ENCODE measurements at places on chromosomes 6 and 20. TPM values are rescaled to one million over a fixed set of nuclear protein-coding genes. Genes with fewer than 3 reads are reported as not detected.

The SYNJ2 gene
- 2.4 TPM for total RNA-seq

The EPPIN gene
- not detected for total RNA-seq

The SLC24A3 gene
- total RNA-seq, result 9.7 TPM

The CTSA gene
- 63.7 TPM for total RNA-seq

The CLVS2 gene
- total RNA-seq, result 18.6 TPM

The IL17F gene
- total RNA-seq, result not detected

The PDYN gene
- not detected for total RNA-seq

The ANGPT4 gene
- total RNA-seq, result 0.22 TPM

DNA sequence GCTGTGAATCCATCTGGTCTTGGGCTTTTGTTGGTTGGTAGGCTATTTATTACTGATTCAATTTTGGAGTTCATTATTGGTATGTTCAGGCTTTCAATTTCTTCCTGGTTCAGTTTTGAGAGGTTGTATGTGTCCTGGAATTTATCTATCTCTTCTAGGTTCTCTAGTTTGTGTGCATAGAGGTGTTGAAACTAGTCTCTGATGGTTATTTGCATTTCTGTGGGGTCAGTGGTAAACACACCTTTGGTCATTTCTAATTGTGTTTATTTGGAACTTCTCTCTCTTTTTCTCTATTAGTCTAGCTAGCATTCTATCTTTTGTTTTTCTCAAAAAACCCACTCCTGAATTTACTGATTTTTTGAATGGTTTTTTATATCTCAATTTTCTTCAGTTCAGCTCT lies 70.1 kb upstream of the IRAK1BP1 start:
- no peak for DNase-seq
- H3K36me3 ChIP-seq, result no peaks in the 10 kb centered on the region
- H3K27ac ChIP-seq, result no peak overlapping the region
- no peaks in the 10 kb centered on the region for H3K4me1 ChIP-seq
- no peak overlapping the region for H3K4me3 ChIP-seq

- no peaks in the 10 kb centered on the region for H3K36me3 ChIP-seq
- H3K4me3 ChIP-seq, result no peak overlapping the region
- no peak for DNase-seq
- H3K27ac ChIP-seq, result no peak overlapping the region
These were observed 77.5 kb upstream of the POPDC3 start for GRCh38 chr6:105257340-105257739.

DNA sequence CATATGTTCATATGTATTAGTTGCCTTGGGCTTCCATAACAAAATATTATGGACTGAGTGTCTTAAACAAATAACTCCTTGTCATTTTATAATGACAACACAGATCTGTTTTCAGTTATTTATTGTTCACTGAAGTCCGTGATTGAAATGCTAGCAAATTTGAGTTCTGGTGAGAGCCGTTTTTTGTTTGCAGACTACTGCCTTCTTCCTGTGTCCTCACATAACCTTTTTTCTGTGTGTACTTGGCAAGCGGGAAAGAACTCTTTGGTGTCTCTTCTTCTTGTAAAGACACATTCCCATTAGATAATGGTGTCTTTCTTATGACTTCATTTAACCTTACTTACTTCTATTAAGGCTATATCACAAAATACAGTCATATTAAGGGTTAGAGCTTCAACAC lies 482.9 kb upstream of the EYS start:
- no peak overlapping the region for H3K27ac ChIP-seq
- no peaks in the 10 kb centered on the region for H3K4me1 ChIP-seq
- no peaks in the 10 kb centered on the region for H3K36me3 ChIP-seq
- H3K27me3 ChIP-seq, result no peaks in the 10 kb centered on the region

DNA sequence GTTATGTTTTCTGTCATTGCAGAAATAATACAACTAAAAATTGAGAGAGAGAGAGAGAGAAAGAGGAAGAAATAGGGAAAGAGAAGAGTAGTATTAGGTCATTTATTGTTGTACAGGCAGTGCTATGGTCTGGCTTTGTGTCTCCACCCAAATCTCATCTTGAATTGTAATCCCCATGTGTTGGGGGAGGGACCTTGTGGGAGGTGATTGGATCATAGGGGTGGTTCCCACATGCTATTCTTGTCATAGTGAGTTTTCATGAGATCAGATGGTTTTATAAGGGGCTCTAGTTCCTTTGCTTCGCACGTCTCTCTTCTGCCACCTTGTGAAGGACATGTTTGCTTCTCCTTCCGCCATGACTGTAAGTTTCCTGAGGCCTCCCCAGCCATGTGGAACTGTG lies 677.4 kb upstream of the CHD6 start:
- H3K4me1 ChIP-seq, result no peaks in the 10 kb centered on the region
- H3K36me3 ChIP-seq, result no peaks in the 10 kb centered on the region
- no peak for DNase-seq
- no peak overlapping the region for H3K4me3 ChIP-seq

- H3K27me3 ChIP-seq, result peaks cover 6% of the 10 kb centered on the region
- H3K27ac ChIP-seq, result peak overlapping the region; percentile 23
- H3K36me3 ChIP-seq, result no peaks in the 10 kb centered on the region
- DNase-seq, result no peak
- H3K4me1 ChIP-seq, result peaks cover 35% of the 10 kb centered on the region
These were observed 96.3 kb downstream of the GMPR start for GRCh38 chr6:16334671-16335070.

DNA sequence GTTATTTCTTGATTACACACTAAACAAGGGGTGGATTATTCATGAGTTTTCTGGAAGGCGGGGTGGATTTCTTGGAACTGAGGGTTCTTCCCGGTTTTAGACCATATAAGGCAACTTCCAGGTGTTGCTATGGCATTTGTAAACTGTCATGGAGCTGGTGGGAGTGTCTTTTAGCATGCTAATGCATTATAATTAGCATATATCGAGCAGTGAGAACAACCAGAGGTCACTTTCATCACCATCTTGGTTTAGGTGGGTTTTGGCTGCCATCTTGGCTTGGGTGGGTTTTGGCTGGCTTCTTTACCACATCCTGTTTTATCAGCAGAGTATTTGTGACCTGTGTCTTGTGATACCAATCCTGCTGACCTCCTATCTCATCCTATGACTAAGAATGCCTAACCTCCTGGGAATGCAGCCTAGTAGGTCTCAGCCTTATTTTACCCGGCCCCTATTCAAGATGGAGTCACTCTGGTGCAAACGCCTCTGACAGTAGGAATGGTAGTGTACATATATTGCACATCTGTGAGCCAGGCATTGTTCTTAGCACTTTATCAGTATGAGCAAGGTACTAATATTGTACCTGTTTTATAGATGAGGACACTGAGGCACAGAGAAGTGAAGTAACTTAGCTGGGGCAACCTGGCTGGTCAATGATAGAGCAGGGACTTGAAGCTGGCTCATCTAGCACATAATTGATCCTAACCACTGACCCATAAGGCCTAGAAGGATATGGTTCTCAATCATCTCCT lies 203.7 kb downstream of the NFATC2 start:
- no peaks in the 10 kb centered on the region for H3K27me3 ChIP-seq
- H3K4me3 ChIP-seq, result no peak overlapping the region
- no peak overlapping the region for H3K27ac ChIP-seq
- peaks cover 10% of the 10 kb centered on the region for H3K36me3 ChIP-seq
- DNase-seq, result no peak

DNA sequence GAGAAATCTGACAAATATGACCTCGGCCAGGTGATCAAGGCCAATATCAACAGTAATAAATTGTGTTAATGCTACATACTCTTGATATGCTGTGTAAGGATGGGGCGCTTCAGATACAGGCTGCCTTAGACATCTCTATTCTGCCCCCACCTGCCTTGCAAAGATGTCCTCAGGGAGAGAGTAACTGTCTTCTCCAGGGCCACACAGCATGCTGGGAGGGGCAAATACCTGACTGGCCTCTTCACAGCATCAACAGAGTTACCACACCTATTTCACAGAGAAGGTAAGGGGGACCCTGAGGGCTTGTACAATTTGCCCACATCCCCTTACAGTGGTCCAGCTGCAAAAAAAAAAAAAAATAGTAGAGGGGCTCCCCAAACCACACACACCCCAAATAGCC lies 17.2 kb upstream of the KIAA1755 start:
- peaks cover 3% of the 10 kb centered on the region for H3K27me3 ChIP-seq
- DNase-seq, result no peak
- H3K4me1 ChIP-seq, result no peaks in the 10 kb centered on the region
- H3K36me3 ChIP-seq, result no peaks in the 10 kb centered on the region
- H3K4me3 ChIP-seq, result no peak overlapping the region

DNA sequence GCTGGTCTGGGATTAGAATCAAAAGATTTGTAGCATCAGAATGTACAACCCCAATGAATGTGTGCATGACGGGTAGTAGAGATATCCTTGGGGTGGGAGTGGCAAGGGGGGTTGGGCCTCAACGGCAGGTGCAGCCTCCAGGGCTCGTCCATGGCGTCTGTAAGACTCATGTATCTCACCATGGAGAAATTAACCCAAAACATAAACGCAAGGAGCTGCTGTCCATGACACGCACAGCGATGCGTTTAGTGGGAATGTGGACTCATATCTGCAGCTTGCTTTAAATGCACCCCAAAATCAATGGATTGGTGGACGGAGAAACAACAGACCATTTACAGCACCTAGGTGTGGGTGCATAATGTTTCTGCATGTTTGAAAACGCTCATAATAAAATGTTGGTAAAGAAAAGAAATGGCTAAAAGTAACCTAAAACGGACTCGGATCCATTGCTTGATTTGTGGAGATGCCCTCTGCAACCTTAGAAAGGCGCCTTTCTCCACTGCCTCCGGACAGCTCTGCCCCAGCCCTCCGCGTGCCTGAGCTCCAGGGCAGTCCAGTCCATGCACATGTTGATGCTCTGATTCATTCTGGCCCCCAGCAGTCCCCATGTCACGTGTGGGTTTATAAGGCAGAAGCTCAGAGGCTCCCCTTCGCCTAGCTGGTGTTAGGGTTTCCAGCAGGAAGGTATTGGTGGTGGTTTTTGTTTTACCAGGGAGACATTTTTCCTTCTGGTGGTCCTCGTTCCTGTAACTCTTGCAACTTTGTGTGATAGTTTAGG lies 24.5 kb downstream of the PYGB start:
- H3K36me3 ChIP-seq, result peaks cover 10% of the 10 kb centered on the region
- no peak overlapping the region for H3K27ac ChIP-seq
- no peak overlapping the region for H3K4me3 ChIP-seq
- peaks cover 8% of the 10 kb centered on the region for H3K27me3 ChIP-seq
- H3K4me1 ChIP-seq, result peaks cover 6% of the 10 kb centered on the region

DNA sequence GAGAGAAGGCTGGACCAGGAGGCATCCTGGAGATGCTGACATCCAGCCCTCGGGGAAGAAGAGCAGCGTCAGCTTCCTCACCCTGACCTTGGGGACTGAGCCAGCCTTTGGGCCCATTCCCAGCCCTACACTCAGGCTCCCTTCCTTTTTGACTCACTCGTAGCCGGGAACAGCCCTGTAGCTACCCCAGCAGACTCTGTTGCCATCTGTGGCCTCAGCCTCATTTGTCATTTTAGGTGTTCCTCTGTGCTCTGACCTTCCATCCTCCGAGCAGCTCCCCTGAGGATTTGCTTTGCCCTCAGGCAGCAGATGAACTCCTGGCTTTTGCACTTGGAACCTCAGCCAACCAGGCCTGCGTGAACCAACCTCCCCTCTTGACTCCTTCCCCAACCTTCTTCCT lies 67.5 kb downstream of the ELOVL2 start:
- peaks cover 6% of the 10 kb centered on the region for H3K36me3 ChIP-seq
- peak; percentile 78 for DNase-seq
- H3K27me3 ChIP-seq, result peaks cover 2% of the 10 kb centered on the region

DNA sequence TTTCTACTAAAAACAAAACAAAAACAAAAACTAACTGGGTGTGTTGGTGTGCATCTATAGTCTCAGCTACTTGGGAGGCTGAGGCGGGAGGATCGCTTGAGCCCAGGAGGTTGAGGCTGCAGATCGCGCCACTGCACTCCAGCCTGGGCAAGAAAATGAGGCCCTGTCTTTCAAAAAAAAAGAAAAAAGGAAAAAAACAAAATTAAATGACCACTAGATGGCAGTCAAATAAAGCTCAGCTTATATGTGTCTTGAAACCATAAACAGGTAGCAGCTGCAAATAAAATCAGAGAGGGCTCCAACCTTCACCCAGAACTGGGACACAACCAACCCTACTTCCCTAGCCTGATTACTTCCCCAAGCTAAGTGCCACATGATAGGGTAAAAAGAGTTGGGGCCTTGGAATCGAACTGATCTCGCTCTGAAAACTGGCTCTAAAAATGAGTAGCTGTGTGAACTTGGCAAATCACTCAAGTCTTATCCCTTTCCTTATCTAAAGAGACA lies 67.1 kb upstream of the ADGRF4 start:
- no peaks in the 10 kb centered on the region for H3K27me3 ChIP-seq
- no peak overlapping the region for H3K4me3 ChIP-seq
- no peaks in the 10 kb centered on the region for H3K36me3 ChIP-seq
- H3K4me1 ChIP-seq, result peaks cover 9% of the 10 kb centered on the region
- no peak overlapping the region for H3K27ac ChIP-seq
- no peak for DNase-seq

DNA sequence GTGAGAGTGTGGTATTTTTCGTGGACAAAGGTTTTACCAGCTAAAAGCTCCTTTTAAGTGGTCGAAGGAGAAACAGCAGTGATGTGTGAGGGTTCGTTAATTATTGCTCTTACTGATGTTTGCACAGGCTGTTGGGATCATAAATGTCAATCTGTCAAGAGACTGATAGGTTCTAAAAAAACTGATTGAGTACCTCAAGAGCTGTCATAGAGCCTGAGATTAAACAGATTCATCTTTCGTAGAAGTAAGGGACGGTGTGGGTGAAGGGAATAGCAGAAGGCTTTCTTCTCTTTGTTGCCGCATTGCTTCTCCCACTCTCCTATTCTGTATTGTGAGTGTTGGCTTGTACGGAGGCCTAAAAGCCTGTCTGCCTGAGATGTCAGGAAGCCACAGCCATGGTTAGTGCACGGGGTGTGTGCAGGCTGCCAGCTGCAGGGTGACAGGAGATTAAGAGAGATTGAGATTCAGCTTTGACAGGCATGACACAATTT lies 291.0 kb downstream of the ZFAND3 start:
- no peak for DNase-seq
- H3K4me1 ChIP-seq, result peaks cover 46% of the 10 kb centered on the region
- H3K27me3 ChIP-seq, result peaks cover 3% of the 10 kb centered on the region
- H3K36me3 ChIP-seq, result no peaks in the 10 kb centered on the region

GRCh38 chr6:90492369-90492768 lies 94.5 kb downstream of the MAP3K7 start:
- no peak overlapping the region for H3K27ac ChIP-seq
- H3K4me3 ChIP-seq, result no peak overlapping the region
- H3K4me1 ChIP-seq, result peaks cover 7% of the 10 kb centered on the region
- DNase-seq, result no peak
- peaks cover 4% of the 10 kb centered on the region for H3K36me3 ChIP-seq
- no peaks in the 10 kb centered on the region for H3K27me3 ChIP-seq

DNA sequence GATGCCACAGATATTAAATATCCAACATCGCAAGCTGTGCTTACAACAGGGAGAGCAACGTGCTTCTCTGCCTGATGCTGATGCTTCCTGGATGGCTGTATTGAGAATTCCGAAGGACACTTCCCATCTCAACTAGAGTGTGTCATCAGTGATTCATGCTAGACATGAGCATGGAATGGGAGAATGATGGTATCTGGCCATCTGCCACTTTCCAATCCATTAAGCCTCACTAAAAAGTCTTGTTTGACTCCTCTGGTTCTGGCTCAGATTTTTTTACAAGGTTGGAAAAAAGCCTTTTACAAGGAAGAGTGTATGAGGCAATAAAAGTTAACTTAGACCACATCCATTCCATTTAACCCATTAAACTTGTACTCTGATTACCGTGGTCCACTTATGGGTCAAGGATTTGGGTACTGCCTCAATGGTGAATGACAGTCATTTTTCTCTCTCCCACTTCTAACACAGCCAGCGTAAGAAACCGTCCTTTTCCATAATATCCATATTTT lies 265.3 kb downstream of the UST start:
- H3K36me3 ChIP-seq, result no peaks in the 10 kb centered on the region
- H3K27me3 ChIP-seq, result no peaks in the 10 kb centered on the region
- peaks cover 33% of the 10 kb centered on the region for H3K4me1 ChIP-seq
- H3K27ac ChIP-seq, result peak overlapping the region; percentile 31
